ENCODE measurements at places on chromosomes 7 and 10.

DNA sequence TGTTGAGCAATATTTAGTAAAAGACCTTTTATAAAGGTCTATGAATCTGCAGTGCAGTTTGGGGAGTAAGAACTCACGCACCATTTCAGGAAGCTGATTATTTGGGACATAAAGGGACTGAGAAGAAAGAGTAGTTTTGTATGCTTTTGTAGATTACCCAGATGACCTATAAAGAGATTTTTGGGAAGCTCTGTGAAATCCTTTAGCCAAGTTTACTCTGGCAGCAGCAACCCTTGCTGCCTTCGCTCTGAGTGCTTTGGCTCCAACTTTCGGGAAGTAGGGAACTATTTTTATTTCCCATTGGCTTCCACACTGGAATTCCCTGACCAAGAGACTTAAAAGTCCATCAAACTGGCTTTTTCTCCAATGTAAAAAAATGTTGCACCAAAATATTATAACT lies 1110.1 kb upstream of the PHF14 start:
- no peak for DNase-seq

GRCh38 chr7:136064081-136064480 lies 86.9 kb upstream of the MTPN start:
- no peak for DNase-seq

GRCh38 chr7:151178831-151179230 lies 8.2 kb downstream of the ASB10 start:
- no peak for DNase-seq

GRCh38 chr10:124142006-124142739 lies 48.8 kb upstream of the CHST15 start:
- DNase-seq = no peak

DNA sequence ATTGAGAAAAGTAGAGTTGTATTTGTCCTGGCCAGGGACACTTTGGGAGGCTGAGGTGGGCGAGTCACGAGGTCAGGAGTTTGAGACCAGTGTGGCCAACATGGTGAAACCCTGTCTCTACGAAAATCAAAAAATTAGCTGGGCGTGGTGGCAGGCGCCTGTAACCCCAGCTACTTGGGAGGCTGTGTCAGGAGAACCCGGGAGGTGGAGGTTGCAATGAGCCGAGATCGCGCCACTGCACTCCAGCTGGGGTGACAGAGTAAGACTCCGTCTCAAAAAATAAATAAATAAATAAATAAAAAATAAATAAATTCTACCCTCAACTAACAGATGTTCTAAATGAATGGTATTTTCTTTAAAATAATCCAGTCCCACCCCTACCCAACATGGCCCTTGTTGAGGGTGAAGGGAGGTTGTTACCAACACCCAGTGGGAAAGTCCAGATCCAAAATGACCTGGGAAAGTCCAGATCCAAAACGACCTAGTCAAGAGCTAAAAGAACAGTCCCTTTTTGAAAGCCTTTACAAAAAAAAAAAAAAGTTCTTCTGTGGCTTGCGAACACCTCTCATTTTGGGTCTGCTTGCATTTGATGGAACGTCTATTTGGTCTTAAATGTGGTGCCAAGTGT lies 16.0 kb downstream of the MXI1 start:
- no peak for DNase-seq

DNA sequence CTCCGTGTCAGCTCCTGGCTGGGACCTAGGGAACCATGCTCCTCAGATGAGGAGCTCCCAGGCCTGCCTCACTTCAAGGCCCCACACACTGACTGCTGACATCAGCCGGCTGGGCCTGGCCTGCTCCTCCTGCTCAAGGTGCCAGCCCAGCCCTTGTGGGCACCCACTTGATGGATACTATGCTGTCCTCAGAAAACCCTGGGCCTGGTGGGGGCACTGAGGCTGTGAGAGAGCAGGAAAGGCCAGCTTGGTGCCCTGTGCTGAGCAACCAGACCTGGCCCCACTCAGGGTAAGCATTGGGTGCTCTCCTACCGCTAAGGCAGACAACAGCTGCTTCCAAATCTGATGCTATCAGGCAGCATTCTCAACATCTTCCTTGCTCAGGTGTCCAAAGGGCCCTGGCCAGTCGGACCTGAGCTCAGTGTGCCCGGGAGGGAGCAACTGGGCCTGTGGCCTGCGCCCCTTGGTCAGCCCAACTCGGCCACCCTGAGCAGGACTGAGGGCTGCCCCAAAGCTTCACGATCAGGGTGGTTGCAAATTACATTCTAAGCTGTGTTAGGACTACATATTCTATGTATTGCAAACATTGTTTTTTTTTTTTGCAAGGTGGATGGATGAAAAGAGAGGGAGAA lies 21.9 kb upstream of the ANTXRL start:
- DNase-seq = no peak

DNA sequence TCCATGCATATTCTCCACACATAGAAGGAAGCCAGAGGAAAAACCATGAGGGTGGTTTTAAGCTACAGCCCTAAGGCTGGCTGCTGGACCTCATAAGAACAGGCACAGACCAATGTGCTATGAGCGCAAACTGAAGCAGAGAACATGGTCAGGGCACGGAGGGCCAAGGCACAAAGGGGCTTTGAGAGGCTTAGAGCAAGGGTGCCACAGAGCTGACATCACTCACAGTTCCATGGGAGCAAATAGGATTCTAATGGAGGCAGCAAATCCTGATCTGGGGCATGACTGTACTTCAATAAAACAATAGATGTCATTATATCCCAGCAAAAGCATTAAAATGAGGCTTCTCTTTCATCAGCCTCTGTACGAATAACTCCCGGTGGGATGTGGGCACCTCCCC lies 162.4 kb downstream of the COBL start:
- DNase-seq = no peak

- DNase-seq = no peak
Measured at GRCh38 chr7:135194494-135195095, 16.7 kb downstream of the WDR91 start.

- DNase-seq = no peak
Measured at GRCh38 chr10:93711891-93712290, 9.5 kb upstream of the FRA10AC1 start.

DNA sequence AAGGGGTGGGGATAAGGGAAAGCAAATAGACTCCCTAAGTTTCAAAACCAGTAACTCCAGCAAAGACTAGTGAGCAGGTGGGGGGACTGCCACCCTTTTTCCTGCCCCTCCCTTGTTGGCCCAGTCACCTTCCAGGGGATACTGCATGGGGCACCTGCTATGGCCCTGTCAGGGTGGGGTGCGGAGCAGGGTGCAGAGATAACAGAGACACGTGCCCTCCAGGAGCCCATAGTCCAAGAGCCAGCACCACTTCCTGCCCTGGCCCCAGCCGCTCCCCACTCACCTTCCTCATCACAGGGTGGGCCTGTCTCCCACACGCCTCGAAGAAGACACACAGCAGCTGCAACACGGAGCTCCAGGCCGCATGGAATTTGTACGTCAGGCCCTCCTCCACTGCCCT lies 20.6 kb downstream of the RRP12 start:
- DNase-seq = no peak

DNA sequence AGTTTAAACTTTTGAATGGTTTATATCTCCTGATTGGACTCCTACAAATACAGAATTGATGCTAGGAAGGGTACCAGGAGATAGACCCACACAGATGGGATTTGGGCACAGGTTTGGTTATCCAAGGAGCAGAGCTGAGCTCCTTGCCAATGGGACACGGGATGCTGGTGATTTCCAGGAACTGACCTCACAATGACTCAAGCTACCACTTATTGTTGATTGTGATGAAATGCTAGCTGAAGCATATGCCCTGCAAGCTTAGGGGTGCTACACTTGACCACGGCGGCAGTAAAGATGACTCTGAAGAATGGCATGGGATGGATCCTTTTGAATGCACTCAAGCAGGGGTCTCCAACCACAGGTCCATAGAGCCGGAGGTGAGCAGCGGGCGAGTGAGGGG lies 45.5 kb upstream of the VKORC1L1 start:
- no peak for DNase-seq

GRCh38 chr7:21269021-21269420 lies 158.9 kb upstream of the SP4 start:
- DNase-seq = no peak

GRCh38 chr10:79391231-79392019 lies 44.2 kb downstream of the PPIF start:
- no peak for DNase-seq

DNA sequence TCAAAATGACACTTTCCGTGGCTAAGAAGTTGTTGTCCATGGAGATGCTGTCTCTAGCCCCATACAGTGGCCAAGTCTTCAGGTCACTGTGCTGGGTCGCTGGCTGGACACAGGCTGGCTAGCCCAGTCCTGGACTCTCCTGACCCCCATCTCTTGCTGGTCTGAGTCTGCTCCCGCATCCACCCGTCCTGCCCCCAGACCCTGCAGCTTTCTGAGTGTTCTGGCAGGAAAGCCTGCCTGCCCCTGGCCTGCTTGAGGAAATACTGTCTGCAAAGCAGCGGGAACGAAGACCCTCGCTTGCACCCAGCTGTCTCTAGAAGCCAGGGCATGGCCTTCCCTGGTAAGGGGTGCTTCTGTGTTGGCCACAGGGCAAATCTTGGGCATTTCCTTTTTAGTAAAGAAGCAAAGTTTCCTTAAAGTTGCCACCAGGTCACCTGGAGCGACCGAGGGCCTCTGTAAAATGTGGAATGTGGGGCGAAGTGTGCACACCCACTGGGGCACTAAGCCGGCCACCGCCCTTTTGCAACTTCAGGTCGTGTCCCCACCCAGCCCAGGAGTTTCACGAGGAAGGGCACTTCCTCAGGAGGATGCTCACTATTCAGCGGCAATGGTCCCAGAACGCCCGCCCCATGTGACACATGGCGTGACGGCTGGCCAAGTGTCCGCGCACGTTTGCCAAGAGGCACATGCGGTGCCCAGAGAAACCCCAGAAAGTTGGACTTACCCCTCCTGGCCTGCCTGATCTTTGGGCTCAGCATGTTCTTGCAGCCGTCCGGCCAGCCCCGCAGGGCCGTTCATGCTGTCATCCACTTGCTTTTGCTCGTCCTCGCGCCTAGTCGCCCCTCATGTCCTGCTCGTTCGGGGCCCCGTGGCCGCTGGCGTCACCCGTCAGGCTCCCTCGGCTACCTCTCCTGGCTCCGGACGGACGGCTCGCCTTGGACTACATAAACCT lies 558 bp downstream of the ARHGAP22 start:
- DNase-seq = no peak

DNA sequence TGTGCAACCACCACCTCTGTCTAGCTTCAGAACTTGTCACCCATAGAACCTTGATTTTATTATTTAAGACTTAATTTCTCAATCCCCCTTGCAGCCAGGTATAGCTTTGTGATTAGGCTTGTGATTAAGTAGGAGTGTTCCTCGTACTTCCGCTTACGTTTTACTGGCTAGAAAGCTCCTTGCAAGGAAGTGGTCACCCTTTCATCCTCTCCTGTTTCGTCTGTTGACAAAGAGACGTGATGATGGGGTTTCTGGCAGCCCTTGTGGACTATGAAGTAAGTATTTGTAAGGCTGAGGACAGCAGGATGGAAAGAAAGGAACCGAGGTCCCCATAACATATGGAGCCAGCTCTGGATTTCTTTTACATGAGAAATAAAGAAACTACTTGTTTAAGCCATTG lies 86.5 kb upstream of the KDM7A start:
- no peak for DNase-seq

DNA sequence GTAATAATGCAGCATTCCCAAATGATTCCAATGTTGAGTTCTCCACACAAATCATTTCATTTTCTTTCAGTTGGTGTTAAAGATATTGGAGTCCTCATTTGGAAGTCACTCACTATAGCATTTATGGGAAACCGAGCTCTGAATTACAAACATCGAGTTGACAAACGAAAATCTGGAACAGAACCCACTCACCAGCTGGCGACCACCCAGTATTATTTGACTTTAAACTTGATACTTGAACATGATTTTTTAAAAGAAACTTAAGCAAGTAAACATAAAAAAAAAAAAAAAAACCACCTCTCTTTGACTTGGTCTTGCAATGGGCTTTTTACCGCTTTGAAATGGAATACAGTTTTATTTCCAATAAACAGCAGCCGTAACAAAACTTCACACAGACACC lies 576.6 kb upstream of the C7orf33 start:
- no peak for DNase-seq

GRCh38 chr7:42950417-42950816 lies 18.2 kb downstream of the MRPL32 start:
- DNase-seq = no peak

- DNase-seq = no peak
Measured at GRCh38 chr10:72490951-72491350, 134.9 kb downstream of the MICU1 start.

- no peak for DNase-seq
Measured at GRCh38 chr7:55250313-55250712, 114.8 kb upstream of the LANCL2 start.
